ENCODE measurements at places on chromosomes 1 and 21.
A peak's percentile ranks its signal among the peaks of the same experiment; 100 is the strongest.

- DNase-seq, result peak; percentile 68
Measured at GRCh38 chr1:66925558-66925910, 744 bp downstream of the MIER1 start.

- DNase-seq, result no peak
Measured at GRCh38 chr1:1356796-1357401, 1.5 kb downstream of the MXRA8 start.

DNA sequence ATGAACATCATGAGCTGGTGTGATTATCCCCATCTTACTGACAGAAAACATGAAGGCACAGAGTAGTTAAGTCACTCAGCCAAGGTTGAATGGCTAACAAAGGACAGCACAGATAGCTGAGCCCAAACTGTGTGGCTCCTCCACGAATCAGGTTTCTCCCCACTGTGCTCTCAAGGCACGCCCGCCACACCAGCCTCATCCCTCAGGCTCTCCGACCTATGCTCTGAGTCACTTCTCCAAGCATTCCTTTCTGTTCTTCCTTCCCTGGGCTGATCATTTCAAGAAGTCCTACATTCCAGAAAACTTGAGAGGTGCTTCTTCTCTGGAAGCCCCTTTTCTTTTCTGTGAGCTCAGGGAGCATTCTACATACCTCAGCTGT is 25.3 kb upstream of the SDC3 start:
- no peak for DNase-seq

DNA sequence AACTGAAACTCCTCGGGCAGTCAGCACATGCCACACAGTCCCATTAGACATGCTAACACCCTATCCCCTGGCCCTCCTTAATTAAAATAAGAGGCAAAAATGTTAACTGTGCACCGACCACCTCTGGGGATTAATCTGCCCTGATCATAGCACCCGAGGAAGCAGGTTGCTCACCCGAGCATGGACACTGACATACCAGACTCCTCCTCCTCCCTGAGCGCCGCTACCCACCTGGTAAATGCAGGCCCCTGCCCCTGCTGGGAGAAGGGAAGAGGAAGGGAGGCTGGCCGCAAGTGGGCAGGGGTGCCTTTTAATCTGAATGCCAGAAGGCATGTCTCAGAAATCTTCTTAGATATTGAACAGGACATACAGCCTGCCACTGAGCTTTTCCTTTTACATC is 360.9 kb downstream of the RRAGC start:
- DNase-seq, result no peak

DNA sequence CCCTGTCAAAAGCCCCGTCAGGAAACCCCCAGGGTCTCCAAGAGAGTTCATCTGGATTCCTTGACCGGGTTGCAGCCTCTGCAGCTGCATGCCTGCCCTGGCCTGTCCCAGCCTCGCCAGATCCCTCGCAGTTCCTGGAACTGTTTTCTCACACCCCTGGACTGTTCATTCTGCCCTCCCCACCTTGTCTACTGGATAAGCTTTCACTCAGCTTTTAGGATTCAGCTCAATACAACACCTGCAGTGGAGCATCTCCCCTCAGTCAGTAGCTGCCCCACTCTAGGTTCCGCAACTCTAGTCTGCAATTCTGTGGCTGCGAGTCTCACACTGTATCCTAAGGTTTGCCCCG is 67.2 kb downstream of the FAM163A start:
- no peak for DNase-seq

DNA sequence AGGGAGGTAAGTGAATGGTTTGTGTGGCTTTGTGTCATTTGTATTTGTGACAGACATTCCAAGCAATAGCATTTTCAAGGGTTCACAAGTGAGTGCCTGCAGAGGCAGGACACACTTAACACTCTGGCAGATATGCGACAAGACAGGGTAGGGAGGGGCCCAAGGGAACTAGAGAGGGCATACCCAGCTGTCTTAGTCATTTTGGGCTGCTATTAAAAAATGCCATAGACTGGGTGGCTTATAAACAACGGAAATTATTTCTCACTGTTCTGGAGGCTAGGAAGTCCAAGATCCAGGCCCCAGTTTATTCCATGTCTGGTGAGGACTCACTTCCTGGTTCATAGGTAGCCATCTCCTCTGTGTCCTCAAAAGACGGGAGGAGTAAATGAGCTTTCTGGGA is 137.4 kb downstream of the FGGY start:
- DNase-seq, result no peak

GRCh38 chr1:185300152-185300551 is 16.9 kb downstream of the IVNS1ABP start:
- no peak for DNase-seq

GRCh38 chr1:155266553-155266952 is 4.4 kb upstream of the SCAMP3 start:
- DNase-seq, result no peak

DNA sequence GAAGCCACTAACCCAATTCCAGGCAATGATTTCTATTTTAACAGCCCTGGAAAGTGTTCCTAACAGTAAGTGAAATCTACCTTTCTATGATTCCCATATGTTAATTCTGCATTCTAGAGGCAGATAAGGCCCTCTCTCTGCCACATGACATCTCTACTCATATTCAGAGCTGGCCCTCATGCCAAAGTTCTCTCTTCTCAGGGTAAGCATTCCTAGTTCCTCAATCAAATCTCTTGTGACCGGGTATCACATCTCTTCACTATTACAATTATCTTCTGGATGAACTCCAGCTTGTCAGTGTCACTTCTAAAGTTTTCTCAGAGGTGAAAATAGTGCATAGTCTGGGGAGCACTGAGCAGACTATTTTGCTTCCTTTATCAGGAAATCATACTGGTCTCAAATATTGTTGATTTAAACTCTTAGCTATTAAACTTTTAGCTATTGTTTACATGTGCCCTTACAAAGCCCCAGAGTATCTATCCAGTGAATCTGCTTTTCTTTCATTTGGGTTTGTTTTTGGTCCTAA is 66.4 kb upstream of the TNFSF18 start:
- DNase-seq, result no peak

DNA sequence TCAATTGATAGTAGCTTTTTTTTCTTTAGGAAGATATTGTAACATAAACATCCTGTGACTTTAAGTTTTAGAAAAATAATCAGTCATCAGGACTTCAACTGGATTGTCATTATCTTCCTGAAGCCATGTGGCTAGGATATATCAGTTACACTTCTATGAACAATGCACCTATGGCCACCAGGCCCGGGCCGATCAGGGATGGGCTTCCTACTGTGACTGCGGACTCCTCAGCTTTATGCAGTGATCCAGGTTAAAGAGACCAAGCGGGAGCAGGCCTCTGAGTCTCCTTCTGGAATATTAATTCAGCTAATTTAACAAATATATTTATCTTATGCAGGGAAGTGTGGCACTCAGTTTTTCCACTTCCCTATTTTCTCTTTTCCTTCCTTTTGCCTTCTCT is 200.6 kb downstream of the ADGRL2 start:
- no peak for DNase-seq

DNA sequence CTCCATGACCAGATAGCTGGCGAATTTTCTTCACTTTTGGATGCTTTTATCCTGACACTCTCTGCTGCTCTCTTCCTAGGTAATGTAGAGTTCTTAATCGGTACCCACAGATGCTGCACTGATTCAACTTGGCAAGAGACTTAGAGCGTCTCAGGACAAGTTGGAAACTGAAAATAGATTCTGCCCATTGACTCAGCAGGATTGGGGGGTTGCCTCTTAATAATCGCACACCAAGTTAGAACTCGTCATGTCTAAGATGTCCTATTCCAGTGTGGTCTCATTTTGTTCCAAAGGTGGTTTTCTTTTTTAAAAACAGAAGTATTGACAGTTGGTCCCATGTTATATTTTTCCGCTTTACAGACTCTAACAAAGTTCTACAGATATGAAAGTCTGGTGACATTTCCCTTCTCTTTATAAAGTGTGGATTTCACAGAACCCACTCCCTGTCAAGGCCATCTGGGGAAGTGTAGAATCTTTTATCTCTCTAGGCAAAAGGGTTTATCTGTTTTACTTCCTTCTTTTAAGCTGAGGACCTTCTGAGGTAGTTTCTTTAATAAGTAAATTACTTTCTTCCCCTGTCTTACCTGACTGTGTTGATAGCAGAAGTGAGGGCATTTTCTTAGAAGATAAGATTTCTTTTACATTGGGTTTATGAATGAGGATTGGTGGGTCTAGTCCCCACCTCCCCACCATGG is 12.1 kb upstream of the DIPK1A start:
- no peak for DNase-seq

DNA sequence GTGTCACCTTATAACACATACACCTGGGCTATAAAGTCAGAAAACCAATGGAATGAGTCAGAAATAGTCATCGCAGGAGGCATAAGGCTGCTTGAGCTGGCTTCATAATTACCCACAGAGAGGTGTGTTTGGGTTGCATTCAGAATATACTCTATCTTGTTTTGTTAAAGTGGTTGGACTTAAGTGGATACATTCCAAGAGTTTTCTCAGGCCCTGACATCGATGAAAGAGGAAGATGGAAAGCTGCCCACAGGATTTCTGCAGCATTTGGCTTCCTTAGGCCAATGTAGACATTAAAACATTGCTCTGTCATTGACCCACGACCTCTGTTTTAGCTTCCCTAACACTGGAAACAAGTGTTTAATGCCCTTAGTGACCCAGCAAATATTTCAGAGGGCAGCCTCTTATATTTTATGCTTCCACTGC is 18.6 kb upstream of the BCL10 start:
- no peak for DNase-seq

- DNase-seq, result no peak
Measured at GRCh38 chr1:117843791-117844190, 85.6 kb downstream of the GDAP2 start.

GRCh38 chr1:220882061-220882891 is 3.0 kb downstream of the HLX start:
- no peak for DNase-seq

GRCh38 chr1:107162745-107163144 is 21.9 kb downstream of the NTNG1 start:
- no peak for DNase-seq

- DNase-seq, result no peak
Measured at GRCh38 chr1:194024659-194025058, 838.2 kb upstream of the B3GALT2 start.

DNA sequence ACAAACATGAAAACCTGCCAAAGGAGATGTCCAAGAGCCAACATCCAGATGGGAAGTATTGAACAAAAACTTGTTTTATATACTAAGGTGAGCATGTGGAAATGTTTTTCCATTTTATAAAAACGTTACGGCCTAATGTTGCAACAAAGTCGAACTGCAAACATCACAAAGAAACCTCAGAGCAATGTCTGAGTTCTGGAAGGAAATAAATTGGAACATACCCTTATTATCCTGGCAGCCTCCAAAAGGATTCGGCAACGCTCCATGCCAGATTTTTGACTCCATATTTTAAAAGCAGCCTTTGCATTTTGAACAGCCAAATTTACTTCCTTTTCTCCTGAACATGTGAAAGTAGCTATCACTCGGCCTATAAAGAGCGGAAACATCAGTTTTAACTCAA is 3.3 kb downstream of the ALDH9A1 start:
- DNase-seq, result peak; percentile 13

- no peak for DNase-seq
Measured at GRCh38 chr1:173714441-173714758, 381 bp upstream of the KLHL20 start.

DNA sequence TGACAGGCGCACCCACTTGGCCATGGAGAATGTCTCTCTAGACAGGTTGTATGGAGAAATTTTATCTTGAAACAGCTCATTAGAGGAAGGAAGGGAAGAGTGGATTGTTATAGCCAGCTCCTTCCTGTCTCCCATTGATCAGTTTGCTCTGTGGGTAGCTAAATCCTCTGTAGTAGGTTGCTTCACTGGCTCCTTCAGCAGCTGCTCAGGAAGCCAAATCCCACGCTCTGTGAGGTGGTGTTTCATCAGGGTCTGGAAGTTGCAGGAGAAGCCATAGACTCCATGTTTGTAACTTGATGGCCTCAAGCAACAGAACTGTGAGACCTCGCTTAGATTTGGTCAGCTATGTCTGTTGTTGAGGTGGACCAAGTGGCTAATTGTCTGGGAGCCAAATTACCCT is 6.8 kb upstream of the NFYC start:
- DNase-seq, result no peak

DNA sequence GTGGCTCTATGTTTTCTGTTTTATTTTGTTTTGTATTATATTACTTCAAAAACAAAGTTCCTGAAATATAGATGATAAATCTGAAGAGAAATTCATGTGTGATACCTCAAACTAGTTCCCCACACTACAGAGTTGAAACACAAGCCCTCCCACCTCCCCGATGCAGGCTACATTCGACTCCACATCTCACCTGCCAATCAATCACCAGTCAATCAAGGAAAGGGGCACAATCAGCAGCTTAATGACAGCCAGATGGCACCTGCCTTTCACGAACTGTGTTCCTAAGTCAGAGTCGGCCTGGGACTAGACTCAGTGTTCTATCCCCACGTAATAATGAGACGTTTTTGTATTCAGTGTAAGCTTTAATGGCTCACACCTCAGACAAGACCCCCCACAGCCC is 313.4 kb downstream of the SPATA17 start:
- no peak for DNase-seq

DNA sequence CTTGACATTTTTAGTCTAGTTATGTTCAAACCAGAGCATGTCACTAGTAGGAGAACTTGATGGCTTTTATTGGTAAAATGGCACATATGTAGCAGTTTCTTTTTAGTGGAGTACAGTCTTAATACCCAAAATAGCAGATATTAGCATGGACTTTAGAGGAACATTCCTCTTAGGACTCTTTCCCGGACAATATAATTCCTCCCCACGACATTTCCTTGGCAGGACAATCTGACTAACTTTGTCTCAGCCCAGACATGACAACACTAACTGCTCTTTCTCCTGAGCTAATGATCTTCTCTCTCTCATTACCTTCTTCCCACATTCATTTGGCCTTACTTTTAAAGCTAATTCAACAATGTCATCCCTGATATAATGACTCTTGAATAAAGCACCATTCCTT is 62.5 kb downstream of the ADAMTS1 start:
- no peak for DNase-seq

DNA sequence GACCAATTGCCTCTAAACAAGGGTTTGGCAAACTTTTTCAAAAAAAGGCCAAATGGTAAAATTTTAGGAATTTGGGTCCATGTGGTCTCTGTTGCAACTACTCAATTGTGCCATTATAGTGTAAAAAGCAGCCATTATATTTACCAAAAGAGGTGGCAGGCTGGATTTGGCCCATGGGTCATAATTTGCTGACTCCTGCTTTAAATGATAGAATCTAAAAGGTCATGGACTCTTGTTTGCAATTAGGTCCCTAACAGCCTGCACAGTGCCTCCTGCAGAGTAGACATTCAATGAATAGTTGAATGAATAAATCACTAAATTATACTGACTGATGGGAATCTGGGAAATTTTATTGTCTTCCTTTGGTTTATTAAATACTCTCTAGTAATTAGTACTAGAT is 6.2 kb downstream of the BECN2 start:
- DNase-seq, result no peak

DNA sequence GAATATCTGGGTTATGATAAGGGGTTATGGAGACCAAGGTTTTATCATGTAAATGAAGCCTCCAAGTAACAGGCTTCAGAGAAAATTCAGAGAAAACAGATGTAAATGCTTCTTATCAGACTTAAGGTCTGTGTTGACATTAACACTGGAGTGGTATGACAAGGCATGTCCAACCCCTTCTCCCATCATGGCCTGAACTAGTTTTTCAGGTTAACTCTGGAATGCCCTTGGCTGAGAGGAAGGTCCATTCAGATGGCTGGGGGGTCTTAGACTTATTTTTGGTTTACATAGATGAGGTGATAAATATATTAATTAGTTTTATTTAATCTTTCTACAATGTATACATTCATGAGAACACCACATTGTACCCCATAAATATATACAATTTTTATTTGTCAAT is 399.6 kb downstream of the TBX15 start:
- no peak for DNase-seq

GRCh38 chr1:245997471-245998258 is 509.4 kb downstream of the SMYD3 start:
- DNase-seq, result no peak

GRCh38 chr1:210385228-210385627 is 56.5 kb downstream of the HHAT start:
- no peak for DNase-seq
